ENCODE measurements at places on chromosomes 4 and X.

GRCh38 chr4:173367285-173367684, 3.5 kb upstream of the SAP30 start:
- no peak for DNase-seq

- no peak for DNase-seq
These were observed 112.8 kb upstream of the PITX2 start for GRCh38 chr4:110735686-110736085.

DNA sequence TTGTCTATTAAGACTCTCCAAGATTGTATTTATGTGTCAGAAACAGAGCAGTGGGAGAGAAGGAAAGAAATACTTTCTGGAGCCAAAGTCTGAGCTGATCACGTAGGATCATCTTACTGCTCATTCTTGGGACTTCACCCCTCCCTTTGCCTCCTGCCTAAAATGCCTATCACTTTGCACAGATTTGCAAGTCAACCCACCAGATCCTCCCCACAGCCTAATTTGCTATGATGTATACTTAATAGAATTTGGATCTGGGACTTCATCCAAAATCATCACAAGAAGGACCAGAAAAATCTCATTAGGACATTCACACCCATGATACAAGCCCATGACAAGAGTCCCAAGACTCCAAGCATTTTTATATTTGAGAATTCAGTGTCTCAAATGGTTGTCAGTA, 290.2 kb downstream of the FBXW7 start:
- no peak for DNase-seq

- DNase-seq: no peak
These were observed 129.3 kb upstream of the FAM9B start for GRCh38 chrX:9163214-9163709.

DNA sequence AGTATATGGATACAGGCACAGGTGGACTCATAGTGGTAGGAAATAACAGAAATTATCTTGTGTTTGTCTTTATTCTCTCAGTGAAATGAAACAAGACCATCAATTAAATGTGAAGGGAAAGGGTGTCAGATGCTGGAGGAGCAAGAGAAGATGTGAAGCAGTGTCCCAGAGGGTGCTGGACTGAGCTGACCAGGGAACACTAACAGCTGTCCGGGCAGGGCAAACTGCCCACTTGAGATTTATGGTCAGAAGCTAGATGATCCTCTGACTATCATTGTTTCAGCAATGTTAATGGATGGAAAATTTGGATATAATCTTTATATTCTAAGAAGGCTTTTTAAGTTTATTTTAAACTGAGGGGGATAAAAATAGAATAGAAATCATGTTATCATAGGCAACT, 267.2 kb upstream of the SLC7A11 start:
- DNase-seq: no peak

- DNase-seq: no peak
These were observed 55.2 kb downstream of the TBC1D14 start for GRCh38 chr4:6964858-6965257.

DNA sequence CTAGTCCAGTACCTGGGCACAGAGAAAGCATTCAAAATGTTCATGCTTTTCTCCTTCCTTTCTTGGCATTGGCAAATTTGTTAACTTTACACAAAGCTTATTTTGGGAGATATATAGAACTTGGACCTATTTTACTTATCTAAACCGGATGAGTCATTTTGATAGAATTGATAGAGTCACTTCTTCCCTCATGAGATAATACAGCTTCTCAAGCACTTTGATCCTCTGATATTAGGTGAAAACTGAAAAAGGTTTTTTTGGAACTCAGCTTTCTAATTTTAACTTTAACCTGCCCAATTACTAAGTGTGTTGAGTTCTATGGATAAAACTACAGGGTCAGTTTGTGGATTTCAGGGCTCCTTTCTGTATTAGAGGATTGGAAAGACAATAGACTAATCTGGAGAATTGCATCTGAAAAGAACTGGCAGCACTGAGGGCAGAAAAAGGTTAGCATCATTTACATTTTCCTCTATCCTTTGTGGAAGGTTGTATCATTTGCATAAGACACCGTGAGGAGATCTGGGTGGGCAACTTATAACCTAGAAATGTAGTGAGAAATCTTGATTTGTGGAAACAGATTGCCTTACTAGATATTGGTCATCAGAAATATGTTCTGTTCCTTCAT, 2.4 kb downstream of the WDR44 start:
- DNase-seq: no peak

- DNase-seq: no peak
These were observed 29.8 kb downstream of the FGFR3 start for GRCh38 chr4:1822568-1823544.

GRCh38 chr4:105822061-105822460, 73.2 kb upstream of the NPNT start:
- DNase-seq: no peak

GRCh38 chr4:146235654-146236177, 21.4 kb downstream of the REELD1 start:
- no peak for DNase-seq

DNA sequence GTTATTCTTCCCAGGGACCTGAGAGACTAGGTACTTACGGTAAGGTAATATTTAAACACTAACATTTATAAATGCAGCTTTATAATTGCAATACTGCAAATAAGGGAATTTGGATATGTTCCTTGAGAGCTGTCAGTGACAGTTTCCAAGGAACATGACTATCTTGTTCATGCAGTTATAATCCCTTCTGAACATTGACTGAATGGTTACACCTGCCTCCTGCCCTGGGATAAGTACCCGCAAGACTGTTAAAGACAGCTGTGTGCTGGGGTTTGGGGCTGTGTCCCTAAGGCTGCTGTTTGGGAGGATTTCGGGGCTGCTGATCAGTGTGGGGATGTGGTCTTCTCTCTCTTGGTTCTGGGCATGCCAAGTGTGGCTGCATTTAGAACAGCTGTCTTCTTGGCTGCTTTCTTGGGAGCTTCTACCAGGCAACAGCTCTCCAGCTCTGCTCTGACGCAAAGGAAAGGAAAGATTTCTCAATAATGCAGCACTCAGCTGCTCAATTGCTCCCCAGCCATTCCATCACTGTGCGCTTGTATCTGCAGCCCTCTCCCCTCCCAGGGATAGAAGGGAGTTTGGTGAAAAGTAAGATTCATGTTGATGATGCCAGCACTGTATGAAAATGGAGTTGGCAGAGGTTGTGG, 298.8 kb upstream of the TAPT1 start:
- no peak for DNase-seq

DNA sequence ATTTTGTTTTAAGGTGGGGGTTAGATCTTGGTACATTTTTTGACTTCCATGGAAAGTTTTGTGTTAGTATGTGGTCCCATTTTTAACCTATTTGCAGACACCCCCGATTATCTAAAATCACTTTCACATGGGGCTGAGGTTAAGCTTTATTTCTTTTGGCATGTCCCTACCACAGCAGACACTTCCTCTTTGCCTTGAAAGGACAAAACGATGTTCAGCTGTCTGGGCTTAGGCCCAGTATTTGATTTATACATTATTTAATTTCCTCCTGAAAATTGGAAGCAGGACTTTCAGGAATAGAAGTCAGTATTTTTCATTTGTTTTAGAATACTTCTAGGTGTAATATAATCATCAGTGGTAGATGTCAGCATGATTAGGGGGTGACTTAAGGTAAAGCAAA, 112.4 kb upstream of the SPRY1 start:
- no peak for DNase-seq

DNA sequence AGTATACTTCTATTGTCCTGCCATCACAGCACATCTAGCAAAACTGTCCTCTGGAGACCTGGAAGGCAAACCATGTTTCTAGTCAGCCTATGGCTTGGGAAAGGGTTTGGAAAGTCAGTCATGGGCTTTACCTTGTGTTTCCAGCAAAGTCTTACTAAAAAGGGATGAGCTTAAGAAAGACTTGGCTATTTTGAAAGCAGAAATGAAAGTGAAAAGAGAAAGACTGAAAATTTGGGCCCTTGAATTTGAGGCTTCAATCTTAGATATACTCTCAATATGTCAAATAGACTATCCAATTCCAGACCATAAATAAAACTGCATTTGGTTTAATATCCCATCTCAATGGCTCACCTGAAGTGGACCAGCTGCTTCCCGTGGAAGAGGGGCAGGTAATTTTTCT, 127.9 kb downstream of the ZNF330 start:
- DNase-seq: no peak

- DNase-seq: no peak
These were observed 60.8 kb upstream of the XAGE1B start for GRCh38 chrX:52577464-52578173.

- DNase-seq: no peak
These were observed 425.9 kb downstream of the SPOCK3 start for GRCh38 chr4:166808380-166808779.

GRCh38 chr4:73520821-73521220, 39.3 kb downstream of the AFM start:
- DNase-seq: no peak

DNA sequence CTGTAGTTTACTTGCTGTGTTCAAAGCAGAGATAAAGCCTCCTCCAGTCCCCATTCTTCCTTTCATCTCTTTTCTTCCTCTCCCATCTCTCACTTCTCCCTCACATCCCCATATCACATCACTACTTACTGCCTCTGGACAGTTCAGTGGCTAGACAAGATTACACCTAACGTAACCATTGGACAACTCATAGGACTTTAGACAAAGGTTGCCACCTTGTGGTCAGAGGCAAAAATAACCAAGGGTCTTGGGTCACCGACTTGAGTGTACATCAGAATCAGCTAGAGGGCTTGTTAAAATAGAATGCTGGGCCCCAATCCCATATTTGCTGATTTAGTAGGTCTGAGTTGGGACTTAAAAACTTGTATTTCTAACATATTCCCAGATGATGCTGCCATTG, 109.3 kb upstream of the DGKK start:
- DNase-seq: peak; percentile 55

GRCh38 chrX:134631426-134632346, 26.6 kb downstream of the PLAC1 start:
- DNase-seq: no peak

DNA sequence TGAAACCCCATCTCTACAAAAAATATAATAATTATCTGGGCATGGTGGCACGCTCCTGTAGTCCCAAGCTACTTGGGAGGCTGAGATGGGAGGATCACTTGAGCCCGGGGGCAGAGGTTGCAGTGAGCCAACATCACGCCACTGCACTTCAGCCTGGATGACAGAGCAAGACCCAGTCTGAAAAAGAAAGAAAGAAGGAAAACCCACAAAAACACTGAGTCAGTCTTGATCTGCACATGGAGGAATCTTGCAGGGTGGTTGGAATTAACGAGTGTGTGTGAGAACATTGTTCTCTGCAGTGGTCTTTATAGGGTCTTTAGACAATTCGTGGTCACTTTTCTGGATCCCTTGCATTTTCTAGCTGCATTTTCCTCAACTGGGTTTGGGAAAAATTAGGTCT, 23.2 kb downstream of the ADD1 start:
- DNase-seq: no peak

GRCh38 chr4:105158837-105159236, 12.2 kb downstream of the TET2 start:
- no peak for DNase-seq

- DNase-seq: no peak
These were observed 235.3 kb downstream of the TENM3 start for GRCh38 chr4:182478475-182478874.
